CD4-positive, alpha-beta T cell treated with Interleukin-2 at 100 ng/mL for 4 hours (primary cell): ENCODE measurements at places on chromosomes 5 and 9.

DNA sequence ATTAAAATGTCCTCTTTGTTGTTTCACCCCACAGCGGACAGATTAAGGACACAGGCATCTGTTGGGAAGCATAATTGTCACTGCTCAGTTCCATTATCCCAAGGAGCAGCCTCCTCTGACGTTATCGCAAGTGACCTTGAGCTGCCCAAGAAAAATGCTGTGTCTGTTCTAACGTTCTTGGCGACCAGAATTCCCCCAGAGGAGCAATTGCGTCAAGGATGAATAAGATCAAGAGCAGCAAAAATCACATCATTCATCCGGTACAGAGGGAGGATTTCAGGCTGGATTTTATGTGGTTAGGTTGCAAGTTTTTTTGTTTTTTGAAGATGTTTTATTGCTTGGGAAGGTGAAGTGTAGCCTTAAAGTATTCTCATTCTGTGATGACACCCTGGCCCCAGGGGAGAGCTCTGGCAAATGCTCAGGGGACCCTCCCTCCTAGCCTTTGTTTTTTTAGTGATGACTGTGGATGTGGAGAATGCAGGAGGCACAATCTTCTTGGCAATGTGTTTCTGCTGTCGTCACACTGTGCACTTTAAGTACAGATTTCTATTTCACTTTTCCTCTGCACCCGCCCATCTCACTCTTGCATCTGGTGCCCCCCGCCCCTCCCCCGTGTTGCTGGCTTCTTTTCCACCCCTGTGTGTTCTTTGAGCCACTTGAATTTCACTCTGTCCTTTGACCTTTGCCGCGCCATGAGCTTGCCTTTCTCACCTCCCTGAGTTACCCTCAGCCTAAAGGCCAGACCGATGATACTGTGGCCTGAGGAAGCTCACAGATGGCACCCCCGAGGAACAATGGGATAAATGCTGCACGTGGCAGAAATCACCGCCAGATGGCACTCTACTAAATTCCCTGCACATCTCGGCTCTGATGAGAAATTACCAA, 308.5 kb downstream of the RAB3C start:
- peak; percentile 69 for DNase-seq

DNA sequence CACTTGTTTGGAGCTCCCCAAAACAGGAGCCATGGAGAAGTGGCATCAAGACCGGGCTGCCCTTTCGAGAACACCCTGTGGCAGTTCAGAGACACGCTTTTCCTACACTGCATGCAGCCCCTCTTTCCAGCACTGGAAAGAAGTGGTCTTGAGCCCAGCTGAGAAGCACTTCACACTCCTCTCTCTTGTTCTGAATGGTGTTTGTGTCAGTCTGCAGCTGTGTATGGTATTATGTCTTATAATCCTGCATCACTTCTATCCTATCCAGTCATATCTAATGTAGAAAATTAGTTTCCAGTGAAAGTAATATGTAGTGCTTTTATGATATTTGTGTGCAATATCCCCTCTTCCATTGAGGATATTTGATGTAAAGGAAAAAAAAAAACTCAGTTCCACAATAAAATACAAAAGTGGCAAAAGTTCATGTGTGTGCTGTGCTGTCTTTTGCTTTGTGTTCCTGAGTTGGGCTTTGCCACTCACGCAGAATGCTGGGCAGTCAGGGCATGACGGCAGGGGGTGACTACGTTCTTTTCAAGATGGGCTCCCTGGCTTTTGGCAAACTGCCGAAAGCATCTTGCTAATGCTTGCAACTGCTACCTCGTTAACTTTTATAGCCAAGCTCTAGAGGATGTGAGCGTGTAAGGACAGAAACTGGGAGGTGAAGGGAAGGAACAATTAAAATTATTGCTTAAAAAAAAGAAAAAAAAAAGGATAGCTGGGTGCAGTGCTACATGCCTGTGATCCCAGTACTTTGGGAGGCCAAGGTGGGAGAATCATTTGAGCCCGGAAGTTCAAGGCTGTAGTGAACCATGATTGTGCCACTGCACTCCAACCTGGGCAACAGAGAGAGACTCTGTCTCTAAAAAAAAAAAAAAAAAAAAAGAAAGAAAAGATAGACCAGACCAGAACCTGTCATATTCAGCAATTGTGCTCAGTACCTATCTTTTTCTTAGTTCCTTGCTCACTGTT, 102.2 kb downstream of the MAP1B start:
- no peak for DNase-seq

GRCh38 chr5:10610058-10610457, 46.2 kb downstream of the ANKRD33B start:
- DNase-seq: no peak

DNA sequence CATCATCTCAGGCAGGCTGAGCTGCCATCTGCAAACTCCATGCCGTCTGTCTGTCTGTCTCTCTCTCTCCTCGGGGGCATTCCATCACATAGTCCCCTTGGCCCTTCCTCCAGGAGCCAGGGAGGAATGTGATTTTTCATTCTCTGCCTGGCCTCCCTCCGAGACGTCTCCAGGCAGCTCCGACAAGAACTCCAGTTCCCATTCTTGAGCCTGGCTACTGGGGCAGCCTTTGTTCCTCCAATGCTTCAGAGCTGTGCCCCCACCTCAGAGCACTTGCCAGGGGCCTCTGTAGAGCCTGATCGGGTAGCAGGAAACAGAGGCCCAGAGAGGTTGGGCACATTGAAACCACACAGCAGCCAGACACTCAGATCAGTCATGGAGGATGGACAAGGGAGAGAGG, 74.0 kb downstream of the COL27A1 start:
- DNase-seq: no peak

DNA sequence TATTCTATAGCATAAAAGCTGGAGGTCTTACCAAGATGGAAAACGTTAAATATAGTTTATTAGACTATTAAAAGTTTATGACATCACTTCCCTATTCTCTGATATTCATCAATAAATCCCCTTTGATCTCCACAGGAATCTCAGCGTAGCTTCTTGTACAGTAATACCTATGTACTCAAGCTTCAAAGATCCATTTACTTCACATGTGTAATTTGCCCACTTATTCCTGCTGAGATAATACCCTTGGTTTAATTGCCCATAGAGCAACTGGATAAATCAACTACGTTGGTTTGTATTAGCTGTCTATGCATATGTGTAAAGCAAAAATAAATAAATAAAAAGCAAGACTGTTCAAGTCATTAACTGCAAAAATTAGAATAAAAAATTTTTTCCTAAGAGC, 219.7 kb downstream of the EFNA5 start:
- no peak for DNase-seq

DNA sequence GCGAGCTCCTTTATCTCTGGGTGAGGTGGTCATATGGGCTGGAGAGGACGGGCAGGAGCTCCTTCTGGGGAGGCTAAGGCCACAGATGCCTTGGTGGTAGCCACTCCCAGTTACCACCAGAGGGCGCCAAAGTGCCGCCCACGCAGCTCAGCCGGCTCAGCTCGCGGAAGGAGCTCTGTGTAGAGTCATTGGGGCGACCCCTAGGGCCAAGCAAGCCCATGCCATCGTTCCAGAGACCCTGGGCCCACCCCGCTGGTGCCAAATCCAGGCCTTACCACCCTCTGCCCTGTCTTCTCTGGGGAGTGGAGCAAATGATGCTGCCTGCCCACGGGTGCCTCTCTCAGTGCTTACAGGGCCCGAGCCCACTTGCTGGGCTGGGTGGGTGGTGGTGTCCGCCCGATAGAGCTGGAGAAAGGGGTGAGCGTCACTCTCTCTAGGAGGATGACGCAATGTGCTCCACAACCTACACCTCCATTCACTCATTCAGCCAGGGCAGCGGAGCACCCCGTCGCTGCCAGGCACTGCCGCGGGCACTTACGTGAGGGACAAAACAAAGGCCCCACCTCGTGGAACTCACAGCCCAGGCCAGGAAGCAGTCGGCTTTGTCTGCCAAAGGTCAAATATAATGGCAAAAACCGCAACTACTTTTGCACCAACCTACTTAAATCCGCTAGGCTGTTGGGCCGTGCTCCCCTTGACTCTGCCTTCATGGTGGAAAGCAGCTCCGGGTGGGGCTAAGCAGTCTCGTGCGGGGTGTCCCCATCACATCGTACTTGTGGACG, 13.8 kb downstream of the TSPAN17 start:
- DNase-seq: peak; percentile 80

DNA sequence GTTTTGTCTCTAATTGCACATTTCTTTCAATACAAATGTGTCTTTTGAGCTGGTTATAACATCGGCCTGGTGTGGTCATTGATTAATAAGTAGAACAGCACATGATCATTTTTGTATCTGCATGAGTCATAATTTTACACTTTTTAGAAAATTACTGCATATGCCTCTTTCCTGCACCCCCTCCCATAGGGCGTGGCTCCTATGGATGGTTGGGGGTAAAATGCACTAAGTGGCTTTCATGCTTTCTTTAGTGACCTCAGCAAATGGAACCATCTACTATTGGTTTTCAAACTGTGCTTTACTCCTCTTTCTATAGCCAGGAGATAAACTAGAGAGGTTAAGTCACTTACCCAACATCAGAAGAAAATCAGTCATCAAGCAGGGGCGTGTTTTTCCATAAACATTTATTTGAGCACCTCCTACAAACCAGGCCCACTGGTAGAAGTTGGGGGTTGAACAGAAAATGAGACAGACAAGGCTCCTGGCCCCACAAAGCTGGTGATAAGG, 3.8 kb downstream of the ANXA6 start:
- DNase-seq: peak; percentile 54

- no peak for DNase-seq
Measured at GRCh38 chr5:116759860-116760640, 185.4 kb upstream of the SEMA6A start.

DNA sequence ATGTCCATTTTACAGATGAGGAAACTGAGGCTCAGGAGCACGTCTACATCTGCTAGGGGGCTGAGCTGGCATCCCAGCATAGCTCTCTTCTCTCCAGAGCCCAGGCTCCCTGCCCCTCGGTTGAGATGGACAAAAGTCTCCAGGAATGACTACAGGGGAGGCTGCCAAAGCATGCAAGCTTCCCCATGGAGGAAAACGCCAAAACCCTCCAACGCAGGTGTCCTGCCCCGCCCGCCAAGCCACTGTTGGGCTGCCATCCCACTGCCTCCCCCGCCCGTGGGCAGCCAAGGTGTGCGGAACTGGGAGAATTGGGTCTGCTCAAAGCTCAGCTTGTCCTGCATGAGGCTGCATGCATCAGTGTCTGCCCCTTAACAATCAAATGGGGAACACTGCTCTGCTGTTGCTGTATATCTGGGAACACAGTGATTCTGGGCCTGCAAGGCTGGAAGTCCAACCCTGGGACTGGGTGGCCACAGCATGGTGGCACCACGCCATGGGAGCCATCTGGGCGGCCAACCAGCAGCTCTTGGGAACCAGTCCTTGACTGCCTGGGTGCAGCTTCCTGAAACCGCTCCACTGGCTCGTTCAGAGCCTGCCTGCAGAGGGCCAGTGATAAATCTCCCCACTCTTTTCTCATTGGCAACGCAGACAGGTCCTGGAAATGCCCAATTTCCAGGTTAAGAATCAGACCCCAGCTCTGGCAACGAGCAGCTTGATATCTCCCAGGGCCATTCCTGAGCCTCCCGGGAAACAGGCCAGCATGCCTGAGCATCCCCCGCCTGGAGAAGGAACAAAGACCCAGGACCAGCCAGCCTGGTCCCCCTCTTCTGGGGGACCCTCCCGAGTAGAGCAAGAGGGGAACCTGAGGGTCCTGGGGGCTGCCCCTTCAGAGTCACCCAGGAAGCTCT, 3.5 kb downstream of the RALGDS start:
- no peak for DNase-seq

GRCh38 chr5:36373527-36374086, 71.9 kb upstream of the RANBP3L start:
- DNase-seq: no peak

GRCh38 chr9:125990793-125991220, 243.6 kb downstream of the PBX3 start:
- no peak for DNase-seq

DNA sequence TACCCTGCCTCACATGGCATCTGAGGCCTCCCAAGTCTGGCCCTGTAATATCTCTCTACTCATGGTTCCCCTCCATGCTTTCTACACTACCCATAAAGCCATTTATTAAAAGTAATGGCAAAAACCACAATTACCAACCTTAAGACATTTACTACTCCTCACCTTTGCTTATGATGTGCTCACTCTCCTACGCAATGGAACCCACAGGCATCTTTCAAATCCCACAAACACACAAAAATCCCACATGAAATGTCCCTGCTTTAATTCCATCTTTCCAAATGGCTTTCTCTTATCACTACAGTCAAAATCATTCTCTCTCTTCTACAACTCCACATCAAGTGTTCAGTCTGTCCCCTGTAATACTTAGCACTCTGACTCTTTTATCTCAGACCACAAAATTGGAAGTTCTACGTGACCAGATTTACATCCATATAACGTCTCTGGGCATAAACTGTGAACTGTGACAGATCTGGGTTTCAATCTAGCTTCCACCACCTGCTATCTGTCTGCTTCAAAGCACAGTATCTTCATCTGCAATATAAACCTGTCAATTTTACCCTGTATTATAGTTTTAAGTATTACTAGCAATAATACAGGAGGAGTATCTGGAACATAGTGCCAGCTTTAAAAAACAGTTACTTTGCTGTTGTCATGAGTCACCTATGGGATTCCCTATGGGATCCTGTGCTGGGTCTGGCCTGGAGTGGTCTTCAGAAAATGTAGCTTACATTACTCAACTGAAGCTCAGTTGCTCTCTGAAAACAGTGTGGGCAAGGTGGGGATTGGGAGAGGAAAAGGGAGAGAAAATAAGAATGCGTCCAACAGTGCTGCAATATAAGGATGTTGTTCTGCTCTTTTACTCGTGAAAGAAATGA, 137.1 kb upstream of the TRIM32 start:
- DNase-seq: no peak
